ENCODE measurements at places on chromosomes 3 and 15.

DNA sequence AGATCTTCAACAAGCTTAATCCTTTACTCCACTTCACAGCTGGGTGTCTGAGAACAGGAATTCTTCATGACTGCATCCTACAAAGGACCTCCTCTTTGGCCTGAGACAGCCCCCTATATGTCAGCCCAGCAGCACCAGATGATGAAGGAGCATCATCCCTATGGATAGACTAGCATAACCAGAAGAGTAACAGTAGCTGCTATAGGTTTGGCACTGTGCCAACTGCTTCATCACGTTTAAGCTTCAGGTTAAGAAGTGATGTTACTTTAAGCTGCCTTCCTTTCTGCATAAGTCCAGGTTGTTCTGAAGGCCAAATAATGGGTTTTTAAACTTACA is 50.6 kb downstream of the CMSS1 start:
- no peak for DNase-seq

GRCh38 chr15:100878130-100878529 is 1.5 kb upstream of the ALDH1A3 start:
- DNase-seq, result no peak

DNA sequence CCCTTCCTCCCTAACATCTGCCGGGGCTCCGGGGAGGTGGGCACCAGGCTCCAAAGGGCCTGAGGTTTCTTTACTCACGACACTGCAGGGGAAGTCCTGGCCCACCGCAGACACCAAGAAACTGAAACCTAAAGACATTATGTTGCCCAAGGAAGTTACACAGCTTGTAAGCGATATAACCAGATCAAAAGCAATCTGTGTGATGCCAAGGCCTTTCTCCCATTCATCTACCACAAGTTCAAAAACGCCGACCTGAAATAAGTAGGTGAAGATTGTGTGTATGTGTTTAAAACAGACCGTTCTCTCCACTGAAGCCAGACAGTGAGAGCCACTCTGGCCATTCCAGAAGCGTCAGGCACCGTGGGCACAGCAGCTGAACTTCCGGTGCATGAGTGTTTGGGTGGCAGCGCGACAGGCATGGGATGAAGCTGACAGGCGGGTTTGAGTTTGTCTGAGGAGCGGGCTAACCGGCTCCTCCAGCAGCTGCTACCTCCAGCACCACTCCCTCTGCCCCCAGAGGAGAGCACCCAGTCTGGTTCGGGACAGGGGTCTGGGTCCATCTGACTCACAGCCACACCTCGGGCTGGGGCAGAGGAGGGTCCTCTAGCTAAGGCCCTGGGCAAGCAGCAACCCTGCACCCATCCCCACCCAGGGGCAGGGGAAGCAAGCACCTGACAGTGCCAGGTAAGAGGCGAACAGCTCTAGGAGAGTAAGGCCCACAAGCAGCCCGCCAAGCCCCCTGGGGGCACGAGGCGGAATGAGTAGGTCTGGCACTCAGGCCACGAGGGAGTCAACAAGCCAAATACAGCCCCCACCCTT is 1.3 kb downstream of the TNK2 start:
- DNase-seq, result peak; percentile 91

DNA sequence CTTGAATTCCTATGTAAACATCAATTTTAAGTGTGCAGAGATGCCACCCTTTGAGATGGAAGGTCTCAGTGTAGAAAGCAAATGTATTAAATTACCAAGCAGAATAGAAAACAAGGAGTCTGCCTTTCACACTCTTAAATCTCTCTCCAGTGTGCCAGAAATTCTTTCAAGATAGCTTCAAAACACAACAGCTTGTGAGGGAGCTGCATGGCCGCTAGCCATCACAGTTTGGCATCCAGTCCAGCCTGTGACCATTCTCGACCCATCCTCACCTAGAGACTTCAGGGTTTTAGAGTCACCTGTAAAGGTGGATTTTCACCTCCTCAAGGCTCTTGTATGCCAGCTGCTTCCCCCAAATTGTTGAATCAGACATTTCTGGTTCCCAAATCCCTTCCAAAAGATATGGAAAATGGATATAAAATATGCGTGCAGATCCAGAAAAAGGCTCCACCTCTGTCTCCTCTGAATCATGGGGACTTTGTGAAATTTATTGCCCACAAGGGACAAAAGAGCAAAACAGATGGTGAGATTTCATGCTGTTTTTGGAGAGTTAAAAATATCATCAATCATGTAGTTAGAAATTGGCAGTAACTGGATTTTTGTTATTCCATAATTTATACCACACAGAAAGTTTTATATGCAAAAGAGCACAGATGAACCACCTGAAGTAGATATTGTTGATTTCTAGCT is 114.2 kb upstream of the THRB start:
- no peak for DNase-seq

DNA sequence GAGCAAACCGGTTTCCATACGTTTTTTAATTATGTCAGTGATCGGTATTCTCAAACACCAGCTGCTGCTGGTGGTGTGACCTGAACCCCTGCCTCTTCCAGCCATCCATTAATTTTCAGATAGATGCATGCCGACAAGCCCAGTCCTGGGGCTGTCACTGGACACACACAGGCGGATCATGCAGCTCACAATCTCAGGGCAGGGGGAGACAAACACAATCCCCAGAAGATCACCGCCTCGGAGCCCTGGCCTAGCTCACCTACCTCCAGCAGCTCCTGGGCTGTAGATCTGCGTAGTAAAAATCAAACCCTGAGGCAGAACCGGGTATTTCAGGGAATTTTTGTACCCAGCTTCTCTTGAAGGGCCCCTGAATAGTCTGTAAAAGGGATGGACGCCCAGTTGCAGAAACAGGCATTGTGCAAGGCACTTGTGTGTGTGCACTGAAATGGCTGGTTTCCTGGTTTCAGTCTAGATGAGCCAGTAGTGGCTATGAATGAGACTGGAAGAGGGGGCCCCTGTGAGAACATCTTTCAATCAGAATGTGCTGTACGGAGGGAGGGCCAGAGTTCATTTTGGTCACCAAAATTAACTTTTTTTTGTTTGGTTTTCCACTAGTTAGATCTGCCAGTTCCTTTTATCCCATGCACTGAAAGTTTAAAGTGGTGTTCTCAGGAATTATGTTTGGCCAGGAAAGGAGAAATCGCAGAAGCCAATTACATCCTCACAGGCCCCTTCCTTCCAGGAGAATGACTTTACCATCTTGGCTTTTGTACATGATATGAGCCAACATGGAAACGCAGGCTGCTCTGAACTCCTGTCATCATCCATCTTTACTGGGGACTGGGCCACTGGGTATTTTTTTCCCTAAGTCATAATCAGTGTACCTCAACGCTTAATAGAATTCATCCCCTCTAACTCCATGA is 55.0 kb upstream of the RPL32 start:
- DNase-seq, result no peak

DNA sequence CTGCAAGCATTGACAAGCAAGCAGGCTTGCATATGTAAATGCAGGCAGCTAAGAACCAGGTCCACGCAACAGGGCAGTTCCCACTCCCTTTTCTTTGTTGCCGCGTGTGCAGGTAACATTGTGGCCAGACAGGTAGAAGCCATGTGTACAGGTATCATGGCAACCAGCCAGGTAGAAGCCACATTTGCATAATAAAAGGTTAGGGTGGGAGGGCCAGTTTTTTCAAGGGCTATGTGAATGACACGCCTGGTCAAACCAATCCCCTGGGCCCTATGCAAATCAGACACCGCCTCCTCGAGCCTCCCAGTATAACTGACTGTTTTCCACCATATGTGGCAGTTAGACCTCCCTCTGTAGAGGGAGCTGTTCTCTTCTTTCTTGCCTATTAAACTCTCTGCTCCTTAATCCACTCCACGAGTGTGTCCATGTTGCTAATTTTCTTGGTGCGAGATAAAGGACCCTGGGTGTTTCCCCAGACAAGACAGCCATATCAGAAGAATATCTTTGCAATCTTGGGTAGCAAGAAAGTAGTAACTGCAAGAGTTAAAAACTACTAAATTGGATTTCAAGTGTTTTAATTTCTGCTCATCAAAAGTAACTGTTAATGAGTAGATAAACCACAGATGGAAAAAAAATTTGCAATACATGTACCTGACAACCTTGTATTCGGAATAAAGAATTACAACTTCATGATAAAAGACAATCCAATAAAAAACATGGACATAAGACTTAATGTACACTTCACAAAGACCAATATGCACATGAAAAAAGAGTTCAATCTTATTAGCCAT is 21.8 kb downstream of the PCOLCE2 start:
- DNase-seq, result no peak

DNA sequence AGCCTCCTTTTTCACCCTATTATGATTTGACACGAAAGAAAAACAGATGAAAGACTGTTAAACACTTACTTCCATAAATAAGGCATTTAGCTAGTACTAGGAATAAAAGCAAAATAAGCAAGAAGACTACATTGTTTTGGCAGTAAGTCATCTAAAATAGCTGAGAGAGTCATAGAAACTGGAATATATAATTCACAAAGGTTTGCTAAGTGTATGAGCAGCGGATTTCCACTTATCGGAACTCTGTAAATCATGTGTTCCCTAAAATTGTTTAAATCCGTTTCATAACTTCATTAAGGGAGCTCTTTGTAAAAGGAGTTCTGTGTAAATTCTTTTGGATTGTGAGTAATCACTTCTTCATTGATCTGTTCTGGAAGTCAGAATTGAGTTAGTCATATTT is 202.5 kb upstream of the CBLB start:
- no peak for DNase-seq

DNA sequence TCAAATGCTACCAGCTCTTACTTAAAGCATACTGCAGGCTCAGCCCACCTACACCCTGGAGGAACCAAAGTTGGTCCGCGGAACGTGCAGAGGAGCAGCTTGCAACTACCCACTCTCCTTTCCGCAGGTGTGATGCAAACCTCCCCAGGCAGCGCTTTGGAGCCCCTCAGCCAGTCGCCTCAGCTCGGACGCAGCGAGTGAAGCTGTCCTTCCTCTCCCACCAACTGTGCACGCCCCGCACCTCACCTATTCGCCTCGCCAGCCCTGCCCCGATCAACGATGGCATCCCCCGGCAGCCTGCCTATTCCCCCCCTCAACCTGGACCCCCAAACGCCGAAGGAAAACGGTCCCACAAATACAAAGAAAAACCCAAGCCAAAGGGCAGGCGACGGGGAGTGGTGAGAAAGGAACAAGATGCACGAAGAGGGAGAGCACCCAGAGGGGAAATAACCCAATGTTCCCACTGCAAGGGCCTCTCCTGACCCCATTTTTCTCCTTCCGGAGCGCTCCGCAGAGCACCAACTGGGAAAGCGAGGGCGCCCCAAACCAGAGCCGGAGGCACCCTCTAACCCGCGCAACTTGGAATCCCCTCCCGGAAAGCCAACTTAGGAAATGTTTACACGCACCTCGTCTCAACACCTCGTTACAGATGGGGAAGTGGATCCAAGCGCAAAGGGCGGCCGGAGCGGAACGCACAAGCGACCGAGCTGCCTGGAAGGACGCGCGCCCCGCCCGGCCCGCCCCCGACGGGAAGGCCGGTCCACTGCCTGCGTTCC is 665 bp downstream of the GLB1 start:
- DNase-seq, result peak; percentile 69

DNA sequence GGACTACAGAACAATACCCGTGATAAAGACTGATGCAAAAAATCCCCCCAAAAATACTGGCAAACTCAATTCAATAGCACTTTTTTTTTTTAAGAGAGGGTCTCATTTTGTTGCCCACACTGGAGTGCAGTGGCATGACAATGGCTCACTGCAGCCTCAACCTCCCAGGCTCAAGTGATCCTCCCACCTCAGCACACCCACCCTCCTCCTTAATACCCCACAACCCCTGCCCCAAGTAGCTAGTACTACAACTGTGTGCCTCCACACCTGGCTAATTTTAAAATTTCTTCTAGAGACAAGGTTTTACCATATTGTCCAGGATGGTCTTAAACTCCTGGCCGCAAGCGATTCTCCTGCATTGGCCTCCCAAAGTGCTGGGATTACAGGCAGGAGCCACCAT is 11.4 kb downstream of the TOP2B start:
- no peak for DNase-seq

GRCh38 chr3:48137425-48137999 is 50.7 kb downstream of the CDC25A start:
- DNase-seq, result no peak

- no peak for DNase-seq
Observed at GRCh38 chr3:54951405-54951804, 23.5 kb upstream of the LRTM1 start.

DNA sequence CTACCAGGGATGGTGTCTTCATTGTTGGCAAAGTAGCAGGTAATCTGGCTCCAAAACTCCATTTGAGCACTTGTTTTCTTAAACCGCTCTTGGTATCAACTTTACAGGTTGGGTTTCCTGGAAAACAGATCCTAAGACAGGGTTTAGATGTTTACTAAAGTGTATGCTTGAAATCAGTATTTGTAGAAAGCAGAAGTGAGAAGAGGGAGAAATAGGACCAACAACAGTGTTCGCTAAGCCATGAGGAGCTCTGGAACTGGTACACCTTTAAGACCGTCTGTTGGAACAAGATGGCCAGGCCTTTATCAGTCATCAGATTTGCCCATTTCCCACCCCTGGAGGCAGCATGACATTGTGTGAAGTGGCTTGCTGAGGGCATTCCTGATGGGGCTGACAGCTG is 171.0 kb upstream of the COL8A1 start:
- no peak for DNase-seq

- DNase-seq, result no peak
Observed at GRCh38 chr3:172213904-172214303, 174.5 kb downstream of the FNDC3B start.

DNA sequence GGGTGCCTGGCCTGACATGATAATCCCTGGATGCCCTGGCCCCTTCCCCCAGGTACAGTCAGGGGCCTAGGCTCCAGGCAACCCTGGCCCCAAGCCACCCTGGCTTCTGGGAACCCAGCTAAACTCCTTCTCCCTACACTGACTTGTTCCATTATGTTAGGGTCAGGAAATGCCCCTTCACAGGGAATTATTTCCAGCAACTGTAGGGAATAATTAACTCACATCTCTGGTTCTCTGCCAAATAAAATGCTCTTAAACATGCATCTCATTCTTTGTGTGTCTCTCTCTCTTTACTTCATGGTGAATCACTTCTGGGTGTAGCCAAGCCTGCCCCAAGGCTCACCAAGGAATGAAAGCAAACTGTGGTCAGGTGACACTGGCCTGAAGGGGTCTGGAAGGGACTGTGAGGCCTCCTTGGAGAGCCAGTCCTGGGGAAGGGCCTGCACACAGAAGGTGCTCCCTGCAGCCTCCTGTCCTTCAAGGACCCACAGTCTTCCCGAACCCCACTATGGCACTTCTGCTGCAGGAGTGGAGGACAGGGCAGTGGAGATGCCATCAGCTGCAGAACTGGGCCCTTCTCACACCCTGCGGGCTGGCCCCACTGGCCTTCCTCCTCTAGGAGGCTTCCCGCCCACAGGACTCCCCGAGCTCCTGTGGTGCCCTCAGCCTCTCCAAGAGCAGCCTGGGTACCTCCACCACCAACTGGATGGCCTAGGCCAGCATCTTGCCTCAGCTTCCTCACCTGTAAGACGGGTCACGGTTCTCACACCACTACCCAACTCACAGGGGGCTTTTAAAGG is 17.6 kb downstream of the TKT start:
- DNase-seq, result no peak
